Left kidney (tissue), 8 donors: ENCODE measurements at places on chromosomes 4 and X.

DNA sequence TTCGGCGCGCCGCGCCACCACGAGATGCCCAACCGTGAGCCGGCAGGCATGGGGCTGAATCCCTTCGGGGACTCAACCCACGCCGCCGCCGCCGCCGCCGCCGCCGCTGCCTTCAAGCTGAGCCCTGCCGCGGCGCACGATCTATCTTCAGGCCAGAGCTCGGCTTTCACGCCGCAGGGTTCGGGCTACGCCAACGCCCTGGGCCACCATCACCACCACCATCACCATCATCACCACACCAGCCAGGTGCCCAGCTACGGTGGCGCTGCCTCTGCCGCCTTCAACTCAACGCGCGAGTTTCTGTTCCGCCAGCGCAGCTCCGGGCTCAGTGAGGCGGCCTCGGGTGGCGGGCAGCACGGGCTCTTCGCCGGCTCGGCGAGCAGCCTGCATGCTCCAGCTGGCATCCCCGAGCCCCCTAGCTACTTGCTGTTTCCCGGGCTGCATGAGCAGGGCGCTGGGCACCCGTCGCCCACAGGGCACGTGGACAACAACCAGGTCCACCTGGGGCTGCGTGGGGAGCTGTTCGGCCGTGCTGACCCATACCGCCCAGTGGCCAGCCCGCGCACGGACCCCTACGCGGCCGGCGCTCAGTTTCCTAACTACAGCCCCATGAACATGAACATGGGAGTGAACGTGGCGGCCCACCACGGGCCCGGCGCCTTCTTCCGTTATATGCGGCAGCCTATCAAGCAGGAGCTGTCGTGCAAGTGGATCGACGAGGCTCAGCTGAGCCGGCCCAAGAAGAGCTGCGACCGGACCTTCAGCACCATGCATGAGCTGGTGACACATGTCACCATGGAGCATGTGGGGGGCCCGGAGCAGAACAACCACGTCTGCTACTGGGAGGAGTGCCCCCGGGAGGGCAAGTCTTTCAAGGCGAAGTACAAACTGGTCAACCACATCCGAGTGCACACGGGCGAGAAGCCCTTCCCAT lies 1.1 kb downstream of the ZIC3 start:
- DNase-seq, result no peak

DNA sequence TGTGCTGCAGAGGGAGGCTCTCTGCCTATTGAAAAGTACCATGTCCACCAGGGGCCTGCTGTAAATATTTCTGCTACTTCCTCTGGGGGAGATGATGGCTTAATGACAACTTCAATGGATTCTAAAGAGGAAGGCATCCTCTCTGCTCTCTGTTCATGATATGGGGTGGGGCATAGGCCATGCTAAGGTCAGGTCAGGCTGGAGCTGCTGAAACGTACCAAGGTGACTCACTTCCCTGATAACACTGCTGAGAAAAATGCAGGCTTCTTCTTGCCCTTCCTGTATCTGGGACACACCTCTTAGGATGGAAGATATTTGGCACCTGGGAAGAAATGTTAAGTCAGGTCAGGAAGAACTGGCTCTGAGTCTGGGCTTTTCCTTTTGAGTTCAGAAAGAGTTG lies 31.5 kb downstream of the HS3ST1 start:
- no peak for DNase-seq

DNA sequence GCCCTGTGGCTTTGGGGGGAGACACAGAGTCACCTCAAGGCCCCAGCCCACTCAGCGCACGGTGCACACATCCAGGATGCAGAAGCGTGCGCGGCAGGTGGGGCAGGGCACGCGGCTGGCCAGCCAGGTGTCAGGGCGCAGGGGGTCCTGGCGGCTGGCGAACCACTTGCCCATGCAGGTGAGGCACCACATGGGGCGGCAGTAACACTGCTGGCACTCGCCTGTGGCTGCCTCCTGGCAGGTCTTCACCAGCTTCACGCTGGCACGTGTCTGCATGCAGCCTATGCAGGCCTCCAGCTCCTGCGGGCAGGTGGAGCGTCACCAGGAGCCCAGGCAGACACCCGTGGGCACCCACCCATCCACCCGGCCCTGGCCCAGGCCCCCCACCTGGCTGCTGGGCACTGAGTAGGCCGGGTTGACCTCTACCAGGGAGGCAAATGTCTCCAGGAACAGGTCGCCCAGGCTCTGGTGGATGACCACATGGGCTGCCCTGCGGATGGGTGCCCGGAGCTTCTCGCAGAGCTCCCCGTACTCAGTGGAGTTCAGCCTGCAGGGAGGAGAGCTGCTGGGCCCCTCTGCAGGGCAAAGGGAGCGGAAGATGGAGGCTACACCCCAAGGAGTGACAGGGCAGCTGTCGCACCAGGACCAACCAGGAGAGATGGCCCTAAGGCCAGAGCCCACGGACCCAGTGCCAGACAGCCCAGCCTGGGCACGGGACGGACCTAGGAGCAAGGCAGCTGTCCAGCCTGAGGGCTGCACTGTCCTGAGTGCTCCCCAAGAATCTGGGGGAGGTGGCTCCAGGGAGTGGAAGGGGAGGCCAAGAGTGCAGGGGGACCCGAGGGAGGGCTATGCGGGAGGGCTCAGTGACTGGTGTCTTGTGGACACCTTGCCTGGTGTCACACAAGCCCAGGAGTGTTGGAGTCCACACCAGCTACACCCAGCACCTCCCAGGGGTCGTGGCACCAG lies 3.7 kb downstream of the TMEM129 start:
- no peak for DNase-seq

DNA sequence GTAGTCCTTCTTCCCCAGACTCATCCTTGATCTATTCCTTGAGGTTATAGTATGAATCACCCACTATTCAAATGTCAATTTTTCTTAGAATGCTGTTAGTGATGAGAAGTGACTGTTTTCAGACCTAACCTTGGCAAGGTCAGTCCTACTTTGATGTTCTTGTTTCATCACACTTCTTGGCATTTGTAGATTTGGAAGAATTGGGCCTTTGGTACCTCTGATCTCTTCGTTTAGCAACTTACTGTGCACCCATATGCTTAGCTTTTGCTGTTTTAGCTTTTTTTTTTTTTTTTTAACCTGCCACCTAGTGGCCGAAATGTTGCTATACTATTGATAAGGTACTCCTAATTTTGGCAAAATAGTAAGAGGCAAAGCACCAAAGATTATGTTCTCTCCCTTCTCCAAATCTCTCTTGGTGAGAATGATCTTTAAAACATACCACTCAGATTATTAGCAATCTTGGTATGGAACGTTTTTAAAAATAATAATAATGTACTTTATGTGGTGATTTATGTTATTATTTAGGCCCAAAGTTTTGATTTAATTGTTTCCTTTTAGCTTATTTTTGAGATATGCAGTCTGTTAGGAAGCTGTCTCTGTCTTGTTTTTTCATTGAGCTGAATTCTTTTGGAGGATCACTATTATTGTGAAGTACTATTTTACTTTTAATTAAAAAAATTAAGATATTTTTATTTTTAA lies 16.6 kb downstream of the DCK start:
- DNase-seq, result peak; percentile 38

DNA sequence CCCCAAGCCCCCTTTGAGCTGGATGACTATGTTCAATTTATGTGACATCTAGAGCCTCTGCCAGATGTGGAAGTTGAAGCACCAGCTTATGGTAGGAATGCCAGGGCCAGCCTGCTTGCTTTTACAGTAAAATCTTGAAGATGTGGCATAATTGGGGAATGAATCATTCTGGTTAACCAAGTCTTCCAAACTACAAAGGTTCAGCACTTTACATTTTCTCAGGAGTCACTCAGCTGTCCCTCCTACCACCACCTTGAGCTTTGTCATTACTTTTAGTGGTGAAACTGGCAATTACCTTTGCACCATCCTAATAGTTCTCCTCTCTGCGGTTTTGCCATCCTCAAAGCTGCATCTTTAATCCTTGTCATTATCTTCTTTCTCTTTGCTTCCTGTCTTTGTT lies 172.2 kb downstream of the HS6ST2 start:
- no peak for DNase-seq

- DNase-seq, result no peak
These were observed 11.7 kb downstream of the CFAP97 start for GRCh38 chr4:185192059-185192458.

GRCh38 chrX:154661899-154662298 lies 8.5 kb upstream of the CTAG2 start:
- no peak for DNase-seq

DNA sequence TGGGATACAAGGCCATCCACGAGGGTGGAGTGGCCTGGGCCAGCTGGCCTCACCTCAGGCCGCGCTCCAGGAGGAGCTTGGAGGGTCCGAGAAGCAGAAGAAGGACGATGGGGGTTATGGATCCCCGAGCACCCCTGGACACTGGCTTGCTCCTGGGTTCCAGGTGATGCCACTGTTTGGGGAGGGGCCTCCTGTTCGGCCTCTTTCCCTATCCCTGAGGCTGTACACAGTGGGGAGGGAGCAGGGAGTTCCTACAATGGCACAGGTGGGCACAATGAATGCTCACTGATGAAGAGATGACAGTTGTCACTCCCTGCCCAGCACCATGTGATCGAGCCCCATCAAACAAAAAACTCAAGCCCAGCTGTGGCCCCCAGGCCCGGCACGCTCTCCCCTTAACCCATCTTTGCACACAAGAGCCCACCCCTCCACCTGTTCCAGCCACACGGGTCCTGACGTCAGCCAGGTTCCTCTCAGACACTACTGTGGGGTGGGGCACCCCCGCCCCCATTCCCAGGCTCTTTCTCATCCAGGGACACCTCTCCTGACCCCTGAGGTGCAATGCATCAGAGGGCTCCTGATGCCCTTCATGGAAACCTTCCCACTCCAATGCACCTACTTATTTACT lies 70.3 kb downstream of the WFS1 start:
- no peak for DNase-seq

- DNase-seq, result no peak
These were observed 57.6 kb downstream of the RFC1 start for GRCh38 chr4:39308611-39309010.

- DNase-seq, result no peak
These were observed 2.9 kb downstream of the TMEM129 start for GRCh38 chr4:1718095-1718850.

DNA sequence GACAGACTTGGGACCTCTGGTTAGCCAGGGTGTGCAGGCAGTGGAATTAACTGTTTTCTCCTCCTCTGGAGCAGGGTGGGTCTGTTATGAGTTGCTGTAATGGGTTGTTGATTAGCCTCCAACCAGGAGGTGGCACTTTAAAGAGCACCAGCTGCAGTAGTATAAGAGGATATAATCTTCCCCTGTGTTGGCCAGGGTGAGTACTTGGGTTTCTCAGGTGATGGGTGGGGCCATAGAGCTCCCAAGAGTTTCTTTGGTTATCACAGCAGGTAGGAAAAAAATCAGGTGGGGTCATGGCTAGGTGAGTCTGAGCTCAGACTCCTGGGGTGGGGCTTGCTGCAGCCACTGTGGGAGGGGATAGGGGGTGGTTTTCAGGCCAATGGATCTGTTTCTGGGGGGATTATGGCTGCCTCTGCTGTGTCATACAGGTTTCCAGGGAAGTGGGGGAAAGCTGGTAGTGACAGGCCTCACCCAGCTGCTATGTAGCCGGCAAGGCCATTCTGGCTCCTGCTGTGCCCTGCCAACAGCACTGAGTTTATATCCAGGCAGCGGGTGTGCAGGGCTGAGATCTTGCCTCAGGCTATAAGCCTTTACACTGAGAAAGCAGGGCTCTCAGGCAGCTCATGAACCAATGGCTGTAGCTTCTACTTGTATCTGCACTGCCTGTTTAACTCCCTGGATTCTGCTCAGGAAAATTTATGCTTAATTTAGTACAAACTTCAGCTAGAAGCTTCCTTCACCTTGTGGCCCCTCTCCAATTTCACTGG lies 70.1 kb downstream of the CCNG2 start:
- DNase-seq, result no peak

GRCh38 chr4:25321703-25322102 lies 9.1 kb downstream of the ZCCHC4 start:
- DNase-seq, result no peak

DNA sequence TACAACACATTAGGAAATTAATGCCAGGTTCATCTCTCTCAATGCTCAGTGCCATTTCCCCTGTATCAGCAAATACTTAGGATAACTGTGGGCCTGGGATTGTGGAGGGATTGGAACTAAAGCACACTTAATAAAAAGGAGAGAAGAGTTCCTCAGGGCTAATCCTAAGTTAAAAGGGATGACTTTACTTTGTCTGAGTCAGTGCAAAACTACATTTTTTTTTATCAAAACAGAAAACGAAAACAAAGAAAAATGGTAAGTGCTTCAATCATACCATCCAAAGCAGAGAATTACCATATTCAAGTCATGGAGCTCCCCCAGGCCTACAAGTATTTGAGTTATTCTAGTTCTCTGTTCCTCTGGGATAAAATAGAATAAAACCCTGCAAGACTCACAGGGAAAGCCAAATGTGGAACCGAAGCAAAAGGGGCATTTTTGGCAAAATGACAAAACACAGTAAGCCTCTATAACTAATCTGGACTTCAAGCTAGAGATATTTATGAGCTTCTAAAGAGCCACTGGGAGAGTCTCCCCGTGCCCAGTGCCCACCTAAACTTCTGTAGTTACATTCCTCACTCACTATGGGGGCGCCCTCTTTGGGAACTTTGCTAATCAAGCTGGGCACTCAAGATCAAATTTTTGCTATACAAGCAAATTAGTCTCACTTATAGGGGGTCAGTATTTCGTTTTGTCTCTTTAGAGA lies 53.4 kb downstream of the PALLD start:
- no peak for DNase-seq

- DNase-seq, result no peak
These were observed 22.8 kb upstream of the DCLK2 start for GRCh38 chr4:150055467-150055866.

DNA sequence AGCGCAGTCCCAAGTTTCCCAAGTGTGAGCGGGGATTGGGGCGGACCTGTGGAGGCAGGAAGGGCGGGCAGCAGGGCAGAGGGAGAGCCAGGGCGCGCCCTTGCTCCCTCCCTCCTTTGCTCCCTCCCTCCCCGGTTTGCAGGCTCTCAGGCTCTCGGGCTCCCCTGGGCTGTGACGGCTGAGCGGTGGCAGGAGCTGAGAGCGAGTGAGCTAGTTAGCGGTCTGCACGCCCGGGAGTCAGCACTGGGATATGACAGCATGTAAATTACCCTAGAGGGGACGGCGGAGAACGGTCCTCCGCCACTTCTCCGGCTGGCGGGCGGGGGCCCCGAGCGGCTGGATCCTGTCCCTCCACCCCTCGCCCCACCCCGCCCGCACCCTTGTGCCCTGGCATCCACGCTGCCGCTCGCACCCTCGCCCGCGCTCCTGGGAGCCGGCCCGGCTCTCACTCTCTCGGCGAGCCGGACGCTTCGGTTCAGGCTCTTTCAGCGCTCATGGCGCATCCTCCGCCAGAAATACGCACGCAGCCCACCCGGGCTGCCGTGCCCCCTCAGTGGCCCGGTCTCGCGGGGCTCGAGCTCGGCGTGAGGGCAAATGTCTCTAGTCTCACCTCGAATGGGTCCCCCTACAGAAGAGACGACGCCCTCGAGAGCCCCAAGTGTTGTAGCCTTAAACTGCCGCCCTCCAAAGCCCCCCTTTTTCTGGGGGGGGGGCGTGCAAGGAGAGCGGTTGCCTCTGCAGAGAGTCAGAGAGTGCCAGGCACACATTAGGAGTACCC lies at the start of gene TSC22D3:
Gene TSC22D3, minus strand, starts transcription at position 54 of the 778 bp plus-strand sequence. CDS start 368 bp downstream, outside the sequence.
- DNase-seq, result peak; percentile 57

GRCh38 chr4:148311526-148311925 lies 130.7 kb downstream of the NR3C2 start:
- no peak for DNase-seq
